NCI-H524 treated with DMSO at 0.1 percent for 48 hours (cell line): ENCODE measurements at places on chromosomes 7 and 10.

- DNase-seq = no peak
Measured at GRCh38 chr7:109835577-109835976, 1255.3 kb upstream of the LRRN3 start.

GRCh38 chr7:152624228-152624627, 51.7 kb downstream of the XRCC2 start:
- no peak for DNase-seq

DNA sequence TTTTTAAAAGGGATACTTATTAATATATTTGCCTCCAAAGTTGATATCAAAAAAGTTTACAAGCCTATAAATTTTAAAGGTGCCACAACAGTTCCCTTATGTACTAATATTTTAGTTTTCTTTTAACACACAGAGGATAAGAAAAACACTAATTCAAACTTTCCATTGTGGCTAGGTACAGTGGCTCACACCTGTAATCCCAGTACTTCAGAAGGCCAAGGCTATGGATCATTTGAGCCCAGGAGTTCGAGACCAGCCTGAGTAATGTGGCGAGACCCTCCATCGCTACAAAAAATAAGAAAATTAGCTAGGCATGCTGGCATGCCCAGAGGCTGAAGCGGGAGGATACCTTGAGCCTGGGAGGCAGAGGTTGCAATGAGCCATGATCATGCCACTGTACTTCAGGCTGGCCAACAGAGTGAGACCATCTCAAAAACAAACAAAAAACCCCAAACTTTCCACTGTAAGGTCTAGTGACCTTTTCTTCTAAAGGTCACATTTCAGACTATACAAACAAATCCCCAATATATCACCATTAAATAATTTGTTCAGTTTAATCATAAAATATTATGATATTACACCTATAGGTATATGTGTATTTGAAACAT, 107.5 kb downstream of the HBP1 start:
- DNase-seq = no peak

DNA sequence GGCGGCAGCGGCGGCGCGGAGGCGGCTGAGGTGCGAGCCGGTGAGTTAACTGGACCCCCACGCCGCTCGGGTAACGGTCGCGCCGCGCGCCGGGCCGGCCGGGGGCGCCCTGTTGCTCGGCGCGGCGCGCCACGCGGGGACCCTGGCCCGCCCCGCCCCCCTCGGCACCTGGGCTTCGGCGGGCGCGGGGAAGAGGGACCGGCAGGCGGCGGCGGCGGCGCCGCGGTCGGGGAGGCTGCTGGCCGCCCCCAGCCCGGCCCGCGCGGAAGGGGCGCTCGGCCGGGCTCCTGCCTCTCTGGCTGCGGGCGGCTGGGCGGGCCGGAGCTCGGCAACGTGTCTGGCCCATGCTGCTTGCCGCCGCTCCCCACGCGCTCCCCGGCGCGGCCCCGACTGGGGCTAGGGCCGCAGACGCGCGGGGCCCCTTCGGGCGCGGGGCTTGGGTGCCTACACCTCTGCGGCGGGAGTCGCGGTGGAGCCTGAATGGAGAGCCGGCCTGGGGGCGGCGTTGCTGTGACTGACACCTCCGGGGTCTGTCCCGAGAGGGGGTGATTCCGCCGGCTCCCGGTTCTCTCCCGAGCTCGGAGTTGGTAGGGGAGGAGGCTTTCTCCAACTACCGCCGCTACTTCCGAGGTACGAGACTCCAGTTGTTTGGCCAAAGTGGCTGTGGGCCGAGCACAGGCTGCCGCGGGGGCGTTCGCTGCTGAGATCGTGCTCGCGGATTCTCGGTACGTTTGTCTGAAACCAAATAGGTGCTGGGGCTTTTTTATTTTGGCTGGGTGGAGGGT, 494 bp downstream of the PALS2 start:
- DNase-seq = no peak

- DNase-seq = no peak
Measured at GRCh38 chr7:135661311-135662122, 797 bp upstream of the STMP1 start.

GRCh38 chr7:128666200-128666599, 5.9 kb upstream of the GARIN1A start:
- DNase-seq = no peak

GRCh38 chr7:116955801-116956476, 2.6 kb downstream of the ST7 start:
- DNase-seq = no peak

GRCh38 chr7:82056282-82056681, 286.4 kb upstream of the HGF start:
- no peak for DNase-seq

- no peak for DNase-seq
Measured at GRCh38 chr10:3478632-3479240, 306.2 kb upstream of the PITRM1 start.

DNA sequence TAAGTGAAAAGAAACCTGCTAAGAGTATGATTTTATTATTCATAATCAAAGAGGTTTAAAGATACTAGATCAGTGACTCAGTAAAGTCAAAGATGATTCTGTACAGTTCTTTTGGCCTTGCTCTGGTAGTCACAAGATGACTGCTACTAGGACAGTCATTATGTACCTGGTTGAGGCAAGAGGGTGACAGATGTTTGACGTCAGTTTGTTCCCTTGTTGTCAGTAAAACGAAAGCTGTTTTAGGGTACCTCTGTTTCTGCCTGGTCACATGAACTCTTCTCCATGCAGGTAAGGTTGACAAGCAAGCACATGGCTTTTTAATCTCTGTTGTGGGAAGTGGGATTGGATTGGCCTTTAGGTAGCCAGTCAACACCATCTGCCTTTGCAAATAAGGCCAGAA, 308.0 kb downstream of the EXOC4 start:
- no peak for DNase-seq

DNA sequence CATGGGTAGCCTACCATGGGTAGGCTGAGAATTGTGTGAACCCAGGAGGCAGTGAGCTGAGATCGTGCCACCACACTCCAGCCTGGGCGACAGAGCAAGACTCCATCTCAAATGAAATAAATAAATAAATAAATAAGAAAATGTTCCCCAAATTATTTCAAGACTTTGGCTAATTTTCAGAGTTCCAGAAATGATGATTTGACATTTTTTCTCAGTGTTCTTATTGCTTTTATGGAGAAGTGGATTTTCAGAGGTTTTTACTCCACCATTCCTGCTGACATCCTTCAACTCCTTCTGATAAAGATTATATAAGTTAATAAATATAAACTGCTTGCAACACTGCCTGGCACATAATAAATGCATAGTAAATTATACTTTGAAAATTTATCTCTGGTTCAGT, 80.4 kb upstream of the PRKCQ start:
- DNase-seq = no peak

DNA sequence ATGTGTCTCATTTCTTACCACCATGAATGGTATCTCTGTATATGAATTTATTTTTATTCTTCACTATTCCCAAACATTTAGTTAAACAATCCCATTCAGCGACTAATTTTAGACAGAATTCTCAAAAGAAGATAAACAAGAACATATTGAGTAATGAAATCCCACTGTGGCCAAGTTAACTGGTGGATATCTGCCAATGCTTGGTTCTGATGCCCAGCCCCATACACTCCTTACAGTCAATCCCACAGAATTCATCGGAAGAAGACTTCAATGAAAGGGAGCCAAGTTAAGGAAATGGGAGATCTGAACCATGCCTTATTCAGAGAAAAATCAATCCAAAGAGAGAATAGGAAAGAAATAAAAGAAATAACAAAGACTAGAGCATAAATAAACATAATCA, 518.0 kb downstream of the XPNPEP1 start:
- no peak for DNase-seq

DNA sequence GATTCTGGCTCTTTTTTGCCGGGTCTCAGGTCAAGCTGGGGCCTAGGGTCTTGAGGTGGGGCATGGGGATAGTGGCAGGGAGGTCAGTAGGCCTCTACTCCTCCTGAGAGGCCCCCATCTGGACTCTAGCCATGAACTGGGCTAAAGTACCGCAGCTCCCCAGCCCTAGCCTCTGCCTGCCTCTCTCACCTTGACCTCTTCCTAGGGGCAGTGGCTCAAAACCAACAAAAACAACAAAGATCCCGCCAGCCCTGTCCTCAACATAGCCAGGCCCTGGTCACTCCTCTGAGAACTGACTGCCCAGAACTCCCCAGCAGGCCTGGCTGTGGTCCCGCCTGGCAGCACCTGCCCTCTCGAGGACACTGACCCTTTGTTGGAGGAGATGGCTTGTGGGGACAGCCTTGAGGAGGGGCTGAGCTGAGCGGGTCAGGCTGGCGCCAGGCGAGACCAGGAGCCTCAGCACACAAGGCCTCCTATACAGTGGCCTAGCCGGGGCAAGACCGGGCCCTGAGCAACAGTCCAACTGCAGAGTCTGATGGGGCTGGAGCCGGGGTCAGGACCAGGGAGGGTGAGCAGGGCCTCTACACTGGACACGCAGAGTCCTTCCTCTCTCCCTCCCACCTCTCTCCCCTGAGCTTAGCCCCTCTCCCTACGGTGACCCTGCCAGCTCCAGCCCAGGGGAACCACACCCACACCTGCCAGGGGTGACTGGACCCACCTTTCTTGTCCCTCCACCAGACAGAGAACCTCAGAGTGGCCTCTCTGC, 11.6 kb upstream of the PPIF start:
- DNase-seq = no peak

- DNase-seq = no peak
Measured at GRCh38 chr10:613271-614138, 76.0 kb downstream of the DIP2C start.

DNA sequence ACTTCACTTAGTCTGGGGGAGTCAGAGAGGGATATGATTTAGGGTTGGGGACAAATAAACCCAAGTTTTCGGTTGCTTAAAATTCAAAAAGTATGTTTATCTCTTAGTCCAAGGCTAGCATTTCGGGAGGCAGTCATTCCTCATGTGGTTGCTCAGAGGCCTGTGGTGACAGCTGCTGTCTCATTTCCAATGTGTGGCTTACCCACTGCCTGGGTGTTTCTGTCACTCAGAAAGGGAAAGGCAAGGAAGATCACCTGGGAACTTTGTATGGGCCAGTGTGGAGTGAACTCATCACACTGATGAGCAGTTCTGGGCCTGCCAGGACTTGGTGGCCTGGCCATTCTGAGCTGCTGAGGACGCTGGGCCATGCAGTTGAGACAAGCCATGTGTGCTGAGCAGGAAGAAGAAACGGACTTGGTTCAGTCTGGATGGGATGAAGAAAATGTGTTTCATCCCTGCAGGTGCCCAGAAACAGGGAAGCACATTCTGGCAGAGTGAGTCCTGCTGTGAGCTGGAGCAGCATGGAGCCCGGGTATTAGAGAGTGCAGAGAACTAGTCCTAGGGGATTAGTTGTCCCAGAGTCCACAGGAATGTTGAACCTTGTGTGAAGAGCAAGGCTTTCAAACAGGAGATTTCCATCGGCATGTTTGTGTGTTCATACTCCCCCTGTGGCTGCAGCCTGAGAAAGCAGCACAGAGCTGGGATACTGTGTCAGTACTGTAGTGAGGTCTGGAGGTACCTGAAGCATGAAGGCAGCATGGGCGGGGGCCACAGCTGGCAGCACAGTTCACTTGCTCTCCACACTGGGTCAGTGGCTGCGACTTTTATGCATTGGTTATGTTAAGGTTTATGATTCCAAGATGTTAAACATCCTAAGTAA, 211.1 kb upstream of the IGFBP3 start:
- no peak for DNase-seq

GRCh38 chr10:119061352-119061751, 19.3 kb downstream of the EIF3A start:
- no peak for DNase-seq

GRCh38 chr7:25985196-25985595, 166.8 kb upstream of the NFE2L3 start:
- no peak for DNase-seq

- DNase-seq = no peak
Measured at GRCh38 chr7:127438836-127439235, 46.3 kb upstream of the ZNF800 start.

DNA sequence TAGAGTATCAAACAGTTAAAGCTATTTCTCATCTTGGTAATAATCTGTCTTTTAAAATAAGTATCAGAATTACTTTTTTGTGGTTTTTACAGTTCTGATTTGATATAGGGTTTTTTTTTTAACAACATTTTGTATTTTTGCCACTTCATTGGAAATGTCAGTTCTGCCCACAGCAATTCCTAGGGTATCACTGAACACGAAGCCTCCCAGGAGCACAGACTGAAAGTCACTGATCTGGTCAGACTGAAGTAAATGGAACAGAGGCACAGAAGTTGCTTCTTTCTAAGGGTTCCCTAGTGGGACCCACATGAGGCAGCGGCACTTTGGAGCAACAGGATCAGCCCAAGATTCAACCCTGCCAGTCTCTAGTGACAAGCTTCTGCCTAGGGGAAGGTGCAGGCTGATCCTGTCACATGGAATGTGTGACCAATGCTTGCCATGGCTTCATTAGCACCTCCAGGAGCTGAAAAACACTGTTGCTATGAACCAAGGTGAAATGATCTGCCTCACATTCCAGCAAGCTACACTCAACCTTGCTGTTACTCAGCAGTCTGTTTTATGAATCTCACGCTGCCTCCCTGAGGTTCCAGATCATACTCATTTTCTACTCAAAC, 273.4 kb upstream of the CSTF2T start:
- DNase-seq = no peak

- no peak for DNase-seq
Measured at GRCh38 chr7:70132226-70132851, 534.1 kb downstream of the AUTS2 start.

- DNase-seq = peak; percentile 48
Measured at GRCh38 chr7:157996359-157997079, 591.1 kb downstream of the PTPRN2 start.

- DNase-seq = no peak
Measured at GRCh38 chr10:32937911-32938424, 20.1 kb downstream of the ITGB1 start.

DNA sequence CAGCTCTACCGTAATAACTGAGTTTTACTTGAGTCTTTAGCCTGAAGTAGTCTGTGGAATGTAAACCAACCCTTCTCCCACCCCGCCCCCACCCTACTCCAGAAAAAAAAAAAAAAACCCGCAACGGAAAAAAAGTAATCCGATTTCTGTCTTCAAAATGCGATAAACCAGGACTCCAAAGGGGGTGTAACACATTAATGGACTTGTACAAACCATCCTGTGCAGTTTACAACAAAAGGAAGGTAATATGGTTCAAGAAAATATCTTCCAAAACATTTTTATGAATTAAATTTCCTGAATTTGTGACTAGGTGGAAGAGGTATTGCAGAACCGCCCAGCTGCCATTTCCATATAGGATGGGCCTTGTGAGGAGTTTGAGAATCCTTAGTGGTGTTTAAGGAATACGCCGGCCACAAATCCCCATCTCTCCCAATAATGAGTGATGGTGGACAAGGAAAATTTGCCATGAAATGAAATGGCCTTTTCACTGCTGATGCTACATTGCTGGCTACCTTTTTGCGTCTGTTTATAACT, 10.6 kb downstream of the SKIDA1 start:
- DNase-seq = no peak
